ENCODE measurements at places on chromosomes 6 and 20. TPM values are rescaled to one million over a fixed set of nuclear protein-coding genes. Genes with fewer than 3 reads are reported as not detected.

Gene KHDC1L
- not detected for total RNA-seq

Gene TAGAP
- not detected for total RNA-seq

Gene SNAI1
- 14.5 TPM for total RNA-seq

Gene PAX1
- not detected for total RNA-seq

Gene LY6G5C
- 5.2 TPM for total RNA-seq

Gene CRISP3
- not detected for total RNA-seq

Gene XKR7
- total RNA-seq = 0.04 TPM

Gene TXLNB
- total RNA-seq = 0.18 TPM
